ENCODE measurements at places on chromosomes 16 and 17.

GRCh38 chr16:74622005-74622404 is 15.1 kb upstream of the GLG1 start:
- DNase-seq: no peak

DNA sequence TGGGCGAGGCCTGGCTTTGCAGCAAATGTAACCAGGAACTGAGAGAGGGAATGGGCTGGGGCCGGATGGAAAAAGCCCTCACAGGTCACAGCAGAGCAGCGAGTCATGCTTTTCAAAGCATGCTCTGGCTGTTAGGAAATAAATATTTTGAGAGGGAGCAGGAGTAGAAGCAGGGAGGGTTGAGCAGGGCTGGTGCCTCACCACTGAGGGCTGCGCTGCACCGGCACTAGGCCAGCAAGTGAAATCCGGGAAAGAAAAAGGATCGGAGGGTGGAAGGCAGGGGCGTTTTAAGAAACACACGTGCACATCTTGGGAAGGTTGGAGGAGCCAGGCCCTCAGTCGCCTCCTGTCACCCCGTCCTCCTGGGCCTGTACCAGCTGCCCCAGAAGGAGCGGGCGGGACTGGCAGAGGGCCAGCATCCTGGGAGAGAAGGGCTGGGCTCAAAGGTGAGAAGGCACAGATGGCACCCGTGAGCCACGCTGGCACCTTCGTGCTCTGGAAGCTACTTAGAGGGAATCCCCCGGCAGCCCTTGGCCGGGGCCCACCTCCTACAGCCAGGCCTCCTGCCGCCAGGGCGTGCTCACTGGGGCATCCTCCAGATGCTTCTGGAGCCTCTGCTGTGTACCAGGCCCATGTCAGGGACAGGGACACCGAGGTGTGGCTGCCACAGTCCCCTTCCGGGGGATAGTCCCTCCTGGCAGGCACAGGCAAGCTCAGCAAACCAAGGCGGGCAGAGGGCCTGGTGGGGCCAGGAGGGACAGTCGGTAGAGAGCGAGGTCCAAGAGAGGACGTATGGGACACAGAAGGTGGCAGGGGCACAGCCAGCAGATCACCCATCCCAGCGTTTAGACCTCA is 71.5 kb upstream of the PLCG2 start:
- DNase-seq: no peak

- DNase-seq: no peak
Measured at GRCh38 chr16:70632273-70632672, 14.1 kb upstream of the IL34 start.

- no peak for DNase-seq
Measured at GRCh38 chr16:67395105-67395457, 1.8 kb upstream of the TPPP3 start.

DNA sequence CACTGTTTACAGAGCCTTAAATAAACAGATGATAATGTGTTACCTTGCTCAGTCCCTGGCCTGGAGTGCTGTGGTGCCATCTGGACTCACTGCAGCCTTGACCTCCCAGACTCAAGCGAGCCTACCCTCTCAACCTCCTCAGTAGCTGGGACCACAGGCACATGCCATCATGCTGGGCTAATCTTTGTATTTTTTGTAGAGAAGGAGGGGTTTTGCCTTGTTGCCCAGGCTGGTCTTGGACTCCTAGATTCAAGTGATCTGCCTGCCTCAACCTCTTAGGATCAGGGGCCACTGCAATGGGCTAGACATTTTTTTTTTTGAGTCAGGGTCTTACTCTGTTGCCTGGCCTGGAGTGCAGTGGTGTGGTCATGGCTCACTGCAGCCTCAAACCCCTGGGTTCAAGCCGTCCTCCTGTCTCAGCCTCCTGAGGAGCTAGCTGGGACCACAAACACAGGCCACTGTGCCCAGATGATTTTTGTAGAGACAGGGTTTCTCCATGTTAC is 5.0 kb upstream of the NAGLU start:
- DNase-seq: no peak

GRCh38 chr16:1013593-1013900 is 32.0 kb downstream of the SOX8 start:
- no peak for DNase-seq

GRCh38 chr17:48051706-48052486 is 3.7 kb downstream of the NFE2L1 start:
- no peak for DNase-seq

GRCh38 chr16:35506018-35506897 is 2046.8 kb downstream of the TP53TG3F start:
- DNase-seq: no peak

DNA sequence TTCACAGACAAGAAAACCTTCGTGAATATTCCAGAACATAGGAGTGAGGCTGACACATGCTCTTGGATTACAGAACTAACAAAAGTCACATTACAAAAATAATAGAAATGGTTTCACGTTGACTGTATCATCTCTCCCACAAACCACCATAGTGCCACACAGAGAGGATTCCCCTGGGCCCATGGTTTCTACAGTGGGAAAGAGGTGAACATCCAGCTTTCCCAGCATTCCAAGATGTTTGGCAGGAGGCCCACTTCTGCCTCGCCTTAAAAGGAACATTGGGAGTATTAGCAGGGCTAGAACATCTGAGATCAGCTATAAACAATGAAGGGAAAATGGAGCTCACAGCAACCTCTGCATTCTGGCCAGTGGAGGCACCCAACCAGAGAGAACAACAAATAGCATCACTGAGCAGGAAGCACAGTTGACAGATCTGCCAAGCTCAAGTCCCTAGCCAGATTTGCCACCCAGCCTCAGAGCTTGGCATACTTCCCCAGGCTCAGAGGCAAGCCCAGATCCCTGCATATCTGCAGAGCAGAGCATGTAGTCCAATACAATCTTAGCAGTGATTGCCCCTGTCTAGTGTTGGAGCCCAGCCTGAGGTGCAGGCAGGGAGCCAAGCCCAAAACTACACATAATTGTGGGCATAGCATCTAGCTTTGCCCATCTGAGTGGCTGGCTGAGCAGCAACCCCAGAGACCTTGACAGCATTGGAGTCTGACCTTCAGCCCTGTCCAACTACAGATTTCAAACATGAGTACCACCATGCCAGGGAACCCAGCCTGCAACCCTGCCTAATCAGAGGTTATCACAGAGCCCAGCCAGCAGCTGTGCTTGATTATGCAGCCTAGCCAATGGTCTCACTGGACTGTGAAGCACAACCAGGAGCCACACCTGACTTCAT is 260.4 kb downstream of the CEP112 start:
- no peak for DNase-seq

DNA sequence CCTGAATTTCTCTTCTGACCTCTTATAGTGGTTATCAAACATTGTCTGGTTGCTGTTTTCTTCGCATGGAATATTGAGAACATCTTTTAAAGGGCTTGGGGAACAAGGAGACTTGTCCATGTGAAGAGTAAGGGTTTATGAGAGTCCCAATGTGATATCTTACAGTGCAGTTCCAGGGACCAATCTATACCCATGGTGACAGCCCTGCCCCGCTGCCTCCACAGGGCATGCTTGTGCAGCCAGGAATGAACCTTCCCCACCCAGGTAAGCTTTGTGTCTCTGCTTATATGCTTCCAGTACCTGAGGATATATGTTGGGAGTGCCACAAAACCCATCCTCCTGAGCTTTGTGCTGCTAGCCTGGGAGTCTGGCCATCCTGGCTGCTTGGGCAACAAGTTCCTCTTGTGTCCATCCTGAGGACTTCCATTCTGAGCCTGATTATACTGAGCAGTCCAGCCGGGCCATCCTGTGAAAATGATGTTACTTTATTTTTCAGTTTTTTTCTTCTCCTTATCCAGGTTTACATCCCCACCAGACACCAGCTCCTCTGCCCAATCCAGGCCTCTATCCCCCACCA is 9.5 kb upstream of the RAPGEFL1 start:
- DNase-seq: no peak

GRCh38 chr17:6374271-6374691 is 60.6 kb downstream of the AIPL1 start:
- no peak for DNase-seq

DNA sequence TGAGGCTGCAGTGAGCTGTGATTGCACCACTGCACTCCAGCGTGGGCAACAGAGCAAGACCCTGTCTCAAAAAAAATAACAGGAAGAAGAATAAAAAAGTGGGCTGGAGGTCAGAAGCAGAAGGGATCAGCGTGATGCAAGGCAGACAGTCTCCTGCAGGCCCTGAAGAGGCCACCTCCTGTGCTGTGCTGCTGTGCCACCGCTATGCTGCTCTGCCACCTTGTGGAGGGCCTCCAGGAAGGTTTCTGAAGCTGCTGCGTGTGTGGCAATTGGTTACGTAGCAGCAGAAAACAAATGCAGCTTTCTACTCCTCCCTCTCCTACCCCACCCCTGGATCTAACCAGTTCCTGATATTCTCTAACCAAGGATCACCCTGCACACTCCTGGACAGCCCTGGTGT is 815.5 kb downstream of the KCNJ18 start:
- DNase-seq: no peak

- DNase-seq: no peak
Measured at GRCh38 chr17:17191346-17191792, 14.8 kb downstream of the PLD6 start.

- peak; percentile 86 for DNase-seq
Measured at GRCh38 chr17:7329997-7330637, 982 bp upstream of the NEURL4 start.

GRCh38 chr16:71882505-71883167 is 1.3 kb downstream of the ZNF821 start:
- DNase-seq: peak; percentile 92

DNA sequence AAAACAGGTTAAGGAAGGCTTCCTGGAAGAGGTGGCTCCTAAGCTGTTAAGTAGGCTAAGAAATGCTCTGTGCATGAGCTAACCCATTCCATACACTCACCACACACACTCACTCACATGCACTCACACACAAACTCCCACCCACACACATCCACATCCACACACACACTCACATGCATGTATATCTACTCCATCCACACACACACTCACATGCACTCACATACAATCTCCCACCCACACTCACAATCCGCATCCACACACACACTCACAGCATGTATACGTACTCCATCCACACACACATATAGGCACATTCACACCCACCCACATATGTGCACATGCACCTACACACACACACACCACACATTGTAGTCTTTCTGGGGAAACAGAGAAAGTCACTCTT is 89.3 kb upstream of the HNF1B start:
- no peak for DNase-seq

DNA sequence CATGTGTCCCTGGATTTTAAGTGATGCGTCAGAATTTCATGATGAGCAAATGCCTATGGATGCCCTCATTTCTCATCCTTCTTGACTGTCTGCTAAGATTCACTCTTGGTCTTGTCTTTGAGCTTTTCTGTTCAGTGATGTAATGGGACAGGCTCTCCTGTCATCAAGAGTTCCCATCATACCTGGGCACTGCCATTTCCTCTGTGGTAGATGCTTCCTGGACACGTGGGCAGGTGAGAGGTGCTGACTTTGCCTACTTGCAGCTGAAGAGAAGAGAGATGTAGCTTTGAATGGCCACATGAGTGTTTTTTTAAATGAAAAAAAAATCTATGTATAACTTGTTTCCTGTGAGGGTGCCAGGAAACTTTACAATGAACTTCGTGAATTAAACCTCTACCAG is 557.7 kb downstream of the MAF start:
- DNase-seq: peak; percentile 66

GRCh38 chr17:828761-829160 is 46.6 kb downstream of the MRM3 start:
- DNase-seq: no peak

GRCh38 chr16:75235721-75236193 is 15.7 kb downstream of the BCAR1 start:
- DNase-seq: no peak

DNA sequence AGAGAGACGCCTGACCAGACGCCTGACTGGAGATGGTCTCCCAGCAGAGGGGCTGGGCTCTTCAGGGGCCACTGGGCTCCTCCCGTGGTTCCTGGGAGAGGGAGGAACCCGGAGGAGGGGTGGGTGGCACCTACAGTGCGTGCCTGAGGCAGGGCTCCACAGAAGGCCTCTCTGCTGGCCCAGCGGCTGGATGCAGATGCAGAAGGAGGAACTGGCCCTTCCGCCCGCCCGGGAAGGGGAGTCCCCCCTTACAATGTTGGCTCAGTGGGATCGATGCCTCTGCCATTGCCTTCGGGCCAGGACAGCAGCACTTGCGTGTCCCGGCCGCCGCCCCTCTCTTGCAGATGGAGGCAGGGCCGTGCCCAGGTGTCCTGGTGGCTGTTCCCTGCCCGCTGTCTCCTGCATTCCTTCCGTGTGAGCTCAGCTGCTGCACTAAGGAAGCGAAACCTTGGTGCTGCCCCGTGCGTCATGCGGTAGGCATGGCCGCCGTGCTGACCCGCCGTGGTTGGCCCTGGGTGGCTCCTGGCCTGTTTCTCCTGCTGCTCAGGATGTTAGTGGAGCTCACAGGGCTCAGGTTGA is 15.1 kb downstream of the BAIAP2 start:
- DNase-seq: no peak

DNA sequence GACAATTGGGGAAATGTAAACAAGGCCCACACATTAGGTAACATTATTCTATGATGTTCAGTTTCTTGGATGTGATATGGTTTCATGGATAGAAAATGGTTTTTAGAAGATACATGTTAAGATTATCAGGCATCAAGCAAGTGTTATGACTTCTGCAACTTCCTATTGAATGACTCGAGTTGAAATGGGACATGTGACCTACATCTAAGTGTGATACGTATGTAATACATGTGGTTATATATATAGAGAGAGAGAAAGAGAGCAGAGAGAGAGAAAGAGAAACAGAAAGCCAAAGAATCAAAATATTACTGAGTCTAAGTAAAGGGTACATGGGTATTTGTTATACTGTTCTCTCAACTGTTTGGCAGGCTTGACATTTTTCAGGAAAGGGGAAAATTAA is 1.7 kb downstream of the TMEM170A start:
- peak; percentile 55 for DNase-seq

DNA sequence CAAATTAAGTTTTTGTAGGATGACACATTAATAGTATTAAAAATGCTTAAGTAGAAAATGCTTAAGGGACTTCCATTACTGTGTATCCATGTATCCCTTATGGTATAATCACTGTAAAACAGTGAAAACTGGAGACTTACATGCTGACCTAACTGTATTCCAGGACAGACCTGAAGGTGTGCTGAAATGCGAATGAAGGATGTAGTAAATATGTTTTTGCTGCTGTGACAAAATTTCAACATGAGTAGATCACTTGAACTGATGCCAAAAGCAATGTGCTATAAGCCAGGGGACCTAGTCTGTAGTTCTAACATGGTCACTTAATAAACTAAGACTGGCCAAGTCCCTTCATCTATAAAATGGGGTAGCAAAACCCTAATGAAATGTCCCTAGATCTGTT is 142.0 kb upstream of the CORO6 start:
- no peak for DNase-seq

DNA sequence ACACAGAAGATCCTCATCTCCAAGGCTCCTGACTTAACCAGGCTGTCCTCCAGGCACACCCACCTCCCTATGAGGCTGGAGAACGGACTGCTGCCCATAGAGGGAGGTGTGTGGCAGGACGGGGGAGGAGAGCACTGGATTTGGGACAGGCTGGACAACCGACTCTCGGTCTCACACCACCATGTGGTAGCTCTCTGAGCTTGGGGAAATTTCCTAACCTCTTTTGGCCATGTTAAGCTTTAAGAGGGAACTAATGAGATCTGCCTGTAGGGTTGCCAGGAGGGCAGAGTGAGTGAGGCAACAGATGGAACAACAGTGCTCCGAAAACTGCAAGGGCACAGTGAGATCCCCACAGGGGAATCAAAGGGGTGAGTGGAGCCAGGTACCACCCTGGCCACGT is 32.7 kb downstream of the RHBDL3 start:
- no peak for DNase-seq

Measured in CD4-positive, alpha-beta T cell treated with Interleukin-21 for 1 hour (primary cell).